ENCODE measurements at places on chromosomes 1 and 21. TPM values are rescaled to one million over a fixed set of nuclear protein-coding genes. Genes with fewer than 3 reads are reported as not detected.

The TTC34 gene
- 1.0 TPM for total RNA-seq

DNA sequence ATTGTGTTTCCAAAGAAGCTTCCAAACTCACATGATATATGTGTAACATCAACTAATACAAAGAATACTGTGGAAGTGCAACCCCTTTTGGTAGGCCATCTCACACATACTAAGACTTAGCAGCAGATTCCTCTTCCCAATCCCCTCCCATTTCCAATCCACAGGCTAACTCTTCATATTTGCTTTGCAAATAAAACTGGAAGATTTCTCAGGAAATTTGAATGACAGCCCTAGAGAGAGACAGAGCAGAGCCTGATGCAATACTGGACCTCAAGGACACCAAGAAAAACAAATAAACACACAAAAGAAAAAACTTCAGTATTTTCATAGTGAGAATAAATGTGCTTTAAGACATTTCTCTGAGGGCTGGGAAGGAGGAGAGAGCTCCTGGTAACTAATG lies 190.2 kb upstream of the BRINP3 start:
- no peak for DNase-seq

GRCh38 chr1:194026422-194026821 lies 840.0 kb upstream of the B3GALT2 start:
- no peak for DNase-seq

- DNase-seq: peak; percentile 57
Measured at GRCh38 chr1:3708791-3709190, 43.5 kb upstream of the CCDC27 start.

DNA sequence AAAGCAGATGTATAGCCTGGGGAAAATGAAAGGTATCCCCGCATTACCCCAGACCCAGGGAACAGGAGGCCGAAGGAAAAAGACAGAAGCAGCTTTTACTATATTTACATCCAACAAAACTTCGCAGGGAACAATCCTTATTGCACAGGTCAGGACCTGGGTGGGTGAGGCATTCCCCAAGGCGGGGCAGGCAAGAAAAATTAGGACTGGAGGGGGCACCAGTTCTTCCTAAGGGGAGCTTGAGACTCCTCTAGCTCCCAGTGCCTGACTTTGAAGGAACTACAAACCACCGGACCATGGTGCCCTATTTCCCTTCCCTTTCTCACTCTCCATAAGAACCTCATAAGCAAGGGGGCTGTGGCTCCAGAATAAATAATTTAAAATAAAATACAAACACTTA lies 6.7 kb upstream of the GATAD2B start:
- DNase-seq: no peak

DNA sequence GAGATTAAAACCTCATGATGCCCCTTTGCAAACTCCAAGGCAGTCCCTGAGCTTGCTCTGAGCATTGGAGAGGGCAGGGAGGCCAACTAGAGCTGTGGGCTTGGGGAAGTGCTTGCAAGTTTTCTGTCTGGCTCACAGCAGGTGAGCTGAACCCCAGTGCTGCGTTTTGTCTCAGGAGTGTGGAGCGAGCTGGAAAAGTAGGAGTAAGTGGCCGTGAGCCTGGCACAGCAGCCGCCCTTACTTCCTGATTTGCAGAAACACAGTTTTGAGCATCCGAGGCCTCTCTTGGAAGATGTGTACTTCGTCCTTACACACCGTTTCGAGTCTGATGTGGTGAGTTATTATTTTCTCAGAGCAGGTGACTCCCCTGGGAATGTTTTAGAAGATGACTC lies 221.2 kb upstream of the C1orf174 start:
- no peak for DNase-seq

- no peak for DNase-seq
Measured at GRCh38 chr1:159835356-159835755, 8.7 kb downstream of the SLAMF8 start.

DNA sequence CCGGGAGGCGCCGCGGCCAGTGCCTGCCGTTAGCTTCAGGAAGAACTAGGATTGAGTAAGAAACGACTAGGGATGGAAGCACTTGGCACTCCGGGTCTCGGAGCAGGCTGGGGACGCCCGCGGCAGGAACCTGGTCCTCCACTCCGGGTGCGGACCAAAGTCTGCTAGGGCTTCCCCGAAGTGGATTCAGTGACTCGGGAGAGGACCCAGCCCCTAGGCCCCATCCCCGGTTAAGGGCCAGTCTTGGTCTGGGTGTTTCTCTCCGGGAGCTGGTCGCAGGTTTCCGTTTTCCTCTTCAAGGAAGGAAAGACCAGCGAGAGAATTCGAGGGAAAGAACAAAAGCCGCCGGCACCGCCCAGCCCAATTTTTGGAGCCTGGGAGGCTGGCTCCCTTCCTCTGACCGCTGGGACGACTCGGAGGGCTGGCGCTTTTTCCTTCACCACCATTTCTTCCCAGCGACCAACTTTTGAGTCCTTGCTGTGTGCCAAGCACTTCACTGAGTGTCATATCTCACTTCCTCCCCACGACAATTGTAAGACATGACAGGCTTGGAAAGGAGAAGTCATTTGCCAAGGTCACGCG lies 16.8 kb upstream of the STMN1 start:
- DNase-seq: peak; percentile 69

DNA sequence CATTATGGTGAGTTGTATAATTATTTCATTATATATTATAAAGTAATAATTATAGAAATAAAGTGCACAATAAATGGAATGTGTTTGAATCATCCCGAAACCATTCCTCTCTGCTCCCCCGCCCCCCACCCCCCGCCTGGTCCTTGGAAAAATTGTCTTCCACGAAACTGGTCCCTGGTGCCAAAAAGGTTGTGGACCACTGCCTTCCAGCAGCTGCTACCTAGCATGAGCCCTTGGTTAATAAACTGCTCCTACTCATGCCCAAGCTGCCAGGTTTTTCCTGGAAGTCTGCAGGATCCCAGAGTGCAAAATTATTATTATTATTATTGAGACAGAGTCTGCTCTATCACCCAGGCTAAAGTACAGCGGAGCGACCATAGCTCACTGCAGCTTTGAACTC lies 6.8 kb upstream of the IFNGR2 start:
- no peak for DNase-seq

Measured in H9 (cell line).